Stimulated activated CD4-positive, alpha-beta T cell treated with anti-CD3 and anti-CD28 coated beads, Interleukin-15, amount 100 ng/mL, for 1 hour (primary cell): ENCODE measurements at places on chromosomes 5 and 9.

- no peak for DNase-seq
These were observed 63.6 kb upstream of the C5orf63 start for GRCh38 chr5:127136908-127137307.

- DNase-seq, result no peak
These were observed 272.8 kb downstream of the GAS1 start for GRCh38 chr9:86674487-86674886.

- no peak for DNase-seq
These were observed 128.0 kb upstream of the IL12B start for GRCh38 chr5:159458217-159458711.

DNA sequence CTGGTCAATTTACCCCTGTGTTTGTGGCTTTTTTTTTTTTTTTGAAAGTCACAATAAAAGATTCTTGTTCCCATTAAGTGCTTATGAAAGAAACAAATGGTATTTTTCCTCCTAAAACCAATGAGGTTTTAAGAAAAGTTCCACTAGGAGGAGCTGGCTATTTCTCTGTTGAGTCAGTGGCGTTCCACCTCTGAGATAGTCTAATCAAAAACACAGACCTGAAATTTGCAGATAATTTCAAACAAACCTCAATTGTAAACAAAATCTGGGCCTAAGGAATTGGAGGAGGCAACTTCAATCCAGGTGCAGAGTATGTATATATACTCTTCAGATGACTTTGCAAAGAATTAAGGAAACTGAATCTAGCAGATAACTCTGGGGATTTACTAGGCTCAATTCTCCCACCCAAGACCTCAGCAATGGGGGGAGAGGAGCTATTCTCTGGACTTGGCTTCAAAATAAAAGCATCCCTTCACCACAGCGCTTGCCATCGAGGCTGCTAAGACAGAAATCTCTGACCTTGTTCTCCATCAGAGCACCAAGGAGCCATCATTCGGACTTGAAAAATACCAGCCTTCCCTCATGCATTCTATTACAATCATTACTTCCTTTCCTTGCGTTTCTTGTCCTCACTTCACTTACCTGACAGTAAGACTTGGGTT, 52.4 kb downstream of the FANCC start:
- DNase-seq, result no peak
